ENCODE measurements at places on chromosomes 5 and 9. TPM values are rescaled to one million over a fixed set of nuclear protein-coding genes. Genes with fewer than 3 reads are reported as not detected.

Gene ZNF462
- 3.2 TPM for total RNA-seq

Gene SLU7
- total RNA-seq, result 53.6 TPM

Gene SIT1
- total RNA-seq, result not detected

- no peaks in the 10 kb centered on the region for H3K27me3 ChIP-seq
- no peak overlapping the region for H3K27ac ChIP-seq
- DNase-seq, result peak; percentile 49
Measured at GRCh38 chr5:61332851-61333320, 828 bp downstream of the ZSWIM6 start.

DNA sequence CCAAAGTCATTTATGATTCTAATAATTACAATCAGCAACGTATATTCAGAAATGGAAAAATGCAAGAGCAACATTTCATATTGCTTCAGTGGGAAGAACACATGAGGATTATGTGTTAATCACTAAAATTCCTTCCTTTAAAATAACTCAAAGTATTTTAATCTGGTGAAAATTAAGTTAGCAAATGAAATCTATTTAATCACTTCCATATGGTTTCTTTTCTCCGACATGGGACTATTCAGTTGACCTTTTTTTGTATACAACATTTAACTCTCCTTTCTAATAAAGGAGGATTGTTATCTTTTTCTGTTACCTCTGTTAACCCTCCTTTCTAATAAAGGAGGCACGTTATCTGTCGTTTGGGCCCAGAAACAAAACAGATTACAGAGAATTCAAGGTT is 59.9 kb downstream of the HOMER1 start:
- H3K36me3 ChIP-seq, result no peaks in the 10 kb centered on the region
- no peak overlapping the region for H3K4me3 ChIP-seq
- no peak for DNase-seq
- H3K4me1 ChIP-seq, result no peaks in the 10 kb centered on the region
- H3K27me3 ChIP-seq, result no peaks in the 10 kb centered on the region

GRCh38 chr5:112419164-112419985 is at the start of gene EPB41L4A:
Gene EPB41L4A, minus strand, starts transcription at chr5:112419277. Its CDS starts 238 bp downstream, at chr5:112419039.
- DNase-seq, result peak; percentile 62
- H3K4me3 ChIP-seq, result peak within 1 kb of the TSS; percentile 66
- H3K36me3 ChIP-seq, result no peaks in the 10 kb centered on the region
- peaks cover 37% of the 10 kb centered on the region for H3K27me3 ChIP-seq
- H3K27ac ChIP-seq, result no peak within 1 kb of the TSS

- H3K36me3 ChIP-seq, result no peaks in the 10 kb centered on the region
- H3K27ac ChIP-seq, result no peak overlapping the region
- no peak overlapping the region for H3K4me3 ChIP-seq
- H3K27me3 ChIP-seq, result no peaks in the 10 kb centered on the region
- H3K4me1 ChIP-seq, result peaks cover 3% of the 10 kb centered on the region
Measured at GRCh38 chr5:73957397-73958001, 331.5 kb downstream of the ARHGEF28 start.

GRCh38 chr9:132410642-132411041 is 631 bp downstream of the CFAP77 start:
- no peak overlapping the region for H3K4me3 ChIP-seq
- DNase-seq, result no peak
- no peaks in the 10 kb centered on the region for H3K36me3 ChIP-seq
- peaks cover 7% of the 10 kb centered on the region for H3K4me1 ChIP-seq
- H3K27me3 ChIP-seq, result peaks cover 61% of the 10 kb centered on the region

DNA sequence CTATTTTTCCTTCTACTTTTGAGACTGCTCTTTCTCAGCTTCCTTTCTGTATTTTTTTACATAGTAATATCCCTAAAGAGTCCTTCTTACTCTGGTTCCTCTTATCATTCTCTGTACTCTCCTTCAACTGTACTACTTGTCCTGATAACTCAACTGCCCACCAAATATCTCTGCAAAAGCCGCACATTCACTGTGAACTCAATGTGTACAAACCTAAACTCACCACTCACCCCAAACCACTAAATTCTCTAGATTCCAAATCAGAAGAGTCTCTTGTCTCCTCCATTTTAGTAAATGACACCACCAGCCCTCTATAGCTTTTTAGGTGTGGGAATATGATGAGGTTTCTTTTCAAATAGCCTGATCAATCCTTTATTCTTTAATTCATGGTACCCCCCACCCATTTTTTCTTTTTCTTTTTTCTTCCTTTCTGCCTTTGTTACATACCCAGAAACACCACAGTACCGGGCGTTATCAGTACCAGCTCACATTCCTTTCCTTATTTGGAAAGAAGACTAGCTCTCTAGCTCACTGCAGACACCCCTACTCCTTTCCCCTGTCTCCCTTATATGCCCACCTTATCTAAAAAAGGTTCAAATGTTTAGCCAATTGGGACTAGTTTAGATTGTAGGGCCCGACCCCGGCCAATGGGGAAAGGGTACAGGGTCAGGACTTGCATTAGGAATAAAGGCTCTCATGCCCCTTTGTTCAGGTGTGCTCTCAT is 63.1 kb upstream of the RANBP6 start:
- no peaks in the 10 kb centered on the region for H3K4me1 ChIP-seq
- H3K4me3 ChIP-seq, result no peak overlapping the region
- H3K27me3 ChIP-seq, result no peaks in the 10 kb centered on the region
- H3K27ac ChIP-seq, result no peak overlapping the region
- H3K36me3 ChIP-seq, result no peaks in the 10 kb centered on the region

DNA sequence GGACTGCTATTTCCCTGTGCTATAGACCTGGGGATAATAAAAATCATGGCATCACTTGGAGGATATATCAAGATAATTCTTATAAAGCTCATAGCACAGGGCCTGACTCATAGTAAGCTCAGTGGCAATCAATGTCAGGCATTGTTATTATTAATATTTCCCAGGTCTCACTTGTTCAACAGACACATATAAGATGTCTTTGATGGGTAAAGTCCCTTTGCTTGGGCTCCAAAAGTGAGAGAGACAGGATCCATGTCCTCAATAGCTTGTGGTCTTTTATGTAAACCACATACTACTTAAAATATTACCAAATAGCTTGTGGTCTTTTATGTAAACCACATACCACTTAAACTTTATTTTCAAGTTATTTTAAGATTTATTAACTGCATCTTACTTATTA is 11.2 kb downstream of the SH3RF2 start:
- H3K4me3 ChIP-seq, result no peak overlapping the region
- H3K27me3 ChIP-seq, result no peaks in the 10 kb centered on the region
- peaks cover 55% of the 10 kb centered on the region for H3K4me1 ChIP-seq
- 0 out of 2 replicates have a peak, but pooled peaks cover 14% of the 10 kb centered on the region for H3K36me3 ChIP-seq
- peak overlapping the region; percentile 84 for H3K27ac ChIP-seq
- no peak for DNase-seq

DNA sequence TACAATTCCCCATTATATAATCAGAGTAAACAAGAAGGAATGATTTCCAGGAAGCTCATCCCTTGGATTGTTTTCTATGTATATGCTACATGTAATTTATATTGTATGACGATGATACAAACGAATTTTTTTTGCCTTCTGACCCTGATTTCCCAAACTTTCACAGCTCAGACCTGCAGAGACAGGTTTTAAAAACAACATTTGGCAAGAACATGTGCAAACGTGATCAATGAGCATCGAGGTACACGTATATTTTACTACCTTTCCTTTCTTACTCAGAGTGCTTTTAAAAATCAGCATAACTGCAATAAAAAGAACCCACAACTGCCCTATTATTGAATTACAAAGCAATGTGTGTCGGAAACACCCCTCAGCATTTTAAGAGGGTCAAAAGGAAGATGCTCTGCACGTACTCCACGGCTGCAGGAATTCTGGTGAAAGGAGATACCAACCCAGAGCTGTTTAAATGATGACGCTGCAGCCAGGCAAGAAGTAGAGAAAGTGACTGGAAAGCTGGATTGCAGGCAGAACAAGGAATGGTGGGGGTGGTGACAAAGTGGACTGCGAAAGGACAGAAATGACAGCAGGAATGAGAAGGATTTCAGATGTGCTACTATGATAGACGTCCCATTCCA is 533.5 kb downstream of the RAB3C start:
- no peaks in the 10 kb centered on the region for H3K36me3 ChIP-seq
- no peak overlapping the region for H3K27ac ChIP-seq
- 0 out of 2 replicates have a peak, but pooled peaks cover 4% of the 10 kb centered on the region for H3K4me1 ChIP-seq

- no peaks in the 10 kb centered on the region for H3K36me3 ChIP-seq
- no peak for DNase-seq
- no peak overlapping the region for H3K4me3 ChIP-seq
- H3K27me3 ChIP-seq, result no peaks in the 10 kb centered on the region
- H3K27ac ChIP-seq, result no peak overlapping the region
Measured at GRCh38 chr9:20528253-20528652, 94.0 kb downstream of the MLLT3 start.
